ENCODE measurements at places on chromosomes 16 and 17.

GRCh38 chr16:3756113-3756512 lies 38.8 kb upstream of the TRAP1 start:
- H3K4me3 ChIP-seq: no peak overlapping the region
- no peak overlapping the region for H3K27ac ChIP-seq
- no peak for DNase-seq
- H3K4me1 ChIP-seq: no peaks in the 10 kb centered on the region
- no peaks in the 10 kb centered on the region for H3K27me3 ChIP-seq
- H3K36me3 ChIP-seq: peaks cover 12% of the 10 kb centered on the region

DNA sequence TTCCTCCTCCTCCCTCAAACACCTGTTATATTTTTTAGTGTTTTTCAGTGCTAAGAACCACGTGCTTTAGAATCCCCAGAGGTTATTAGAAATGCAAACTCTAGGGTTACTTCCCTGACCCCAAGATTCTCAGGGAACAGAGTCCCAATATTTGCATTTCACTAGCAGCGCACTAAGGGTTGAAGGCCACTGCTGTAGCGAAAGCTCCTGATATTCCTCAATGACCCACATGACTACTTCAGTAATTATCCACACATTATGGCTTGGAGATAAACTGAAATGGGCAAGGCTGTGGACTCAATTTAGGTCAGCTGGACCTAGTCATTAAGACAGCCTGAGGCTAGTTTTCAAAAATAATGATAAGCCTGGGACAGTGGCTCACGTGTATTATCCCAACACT lies 78.5 kb upstream of the BCAR1 start:
- H3K4me3 ChIP-seq: no peak overlapping the region
- no peaks in the 10 kb centered on the region for H3K4me1 ChIP-seq
- no peak for DNase-seq
- no peaks in the 10 kb centered on the region for H3K36me3 ChIP-seq
- H3K27me3 ChIP-seq: no peaks in the 10 kb centered on the region
- H3K27ac ChIP-seq: no peak overlapping the region

GRCh38 chr16:25013751-25014499 lies 1.2 kb downstream of the ARHGAP17 start:
- H3K27ac ChIP-seq: peak overlapping the region; percentile 52
- H3K36me3 ChIP-seq: no peaks in the 10 kb centered on the region
- no peaks in the 10 kb centered on the region for H3K27me3 ChIP-seq
- DNase-seq: no peak
- peak overlapping the region; percentile 95 for H3K4me3 ChIP-seq

DNA sequence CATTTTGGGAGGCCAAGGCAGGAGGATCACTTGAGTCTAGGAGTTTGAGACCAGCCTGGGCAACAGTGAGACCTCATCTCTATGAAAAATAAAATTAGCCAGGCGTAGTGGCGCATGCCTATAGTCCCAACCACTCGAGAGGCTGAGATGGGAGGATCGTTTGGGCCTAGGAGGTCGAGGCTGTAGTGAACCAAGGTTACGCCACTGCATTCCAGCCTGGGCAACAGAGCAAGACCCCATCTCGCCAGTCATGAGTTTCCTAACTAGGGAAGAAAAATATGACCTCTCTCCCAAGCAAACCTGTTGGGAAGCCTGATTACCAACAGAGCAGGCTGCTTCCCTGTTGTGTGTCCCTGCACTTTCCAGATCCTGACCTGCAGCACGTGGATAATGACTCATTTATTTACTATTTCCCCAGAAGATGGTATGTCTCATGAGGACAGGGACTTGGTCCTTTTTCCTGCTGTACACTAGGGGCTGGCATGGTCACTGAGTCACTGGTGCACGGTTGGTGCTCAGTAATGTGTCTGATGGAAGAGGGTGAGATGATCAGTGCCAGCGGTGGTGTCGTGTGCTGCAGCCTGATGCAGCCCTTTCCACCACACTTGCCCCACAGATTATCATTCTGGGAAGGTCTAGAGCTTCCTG lies 30.8 kb downstream of the NMT1 start:
- peaks cover 20% of the 10 kb centered on the region for H3K36me3 ChIP-seq
- peak overlapping the region; percentile 66 for H3K27ac ChIP-seq
- no peaks in the 10 kb centered on the region for H3K27me3 ChIP-seq
- H3K4me1 ChIP-seq: peaks cover 21% of the 10 kb centered on the region

All from PC-9 (cell line).